LoVo (cell line): ENCODE measurements at places on chromosomes 4 and X.

GRCh38 chr4:107148904-107149303 is 112.8 kb upstream of the DKK2 start:
- no peak for DNase-seq

GRCh38 chr4:92101737-92102172 is 202.0 kb upstream of the GRID2 start:
- DNase-seq = no peak

- DNase-seq = no peak
These were observed 41.6 kb upstream of the EDA2R start for GRCh38 chrX:66680451-66680850.

DNA sequence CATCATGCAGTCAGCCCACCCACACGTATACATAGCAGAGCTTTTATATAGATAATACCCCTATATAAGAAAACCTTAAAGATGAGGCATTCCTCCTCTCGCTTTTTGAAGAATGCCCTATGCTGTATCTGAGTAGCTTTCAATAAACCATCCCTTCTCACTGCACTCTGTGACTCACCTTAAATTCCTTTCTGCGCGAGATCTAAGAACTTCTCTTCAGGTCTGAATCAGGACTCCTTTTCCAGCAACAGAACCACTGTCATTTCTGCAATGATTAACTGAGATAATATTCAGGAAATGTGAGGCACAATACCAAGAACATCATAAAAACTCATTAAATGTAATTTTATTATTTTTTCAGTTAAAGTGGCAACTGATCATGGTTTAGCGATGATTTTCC is 76.4 kb upstream of the DCLK2 start:
- DNase-seq = no peak

DNA sequence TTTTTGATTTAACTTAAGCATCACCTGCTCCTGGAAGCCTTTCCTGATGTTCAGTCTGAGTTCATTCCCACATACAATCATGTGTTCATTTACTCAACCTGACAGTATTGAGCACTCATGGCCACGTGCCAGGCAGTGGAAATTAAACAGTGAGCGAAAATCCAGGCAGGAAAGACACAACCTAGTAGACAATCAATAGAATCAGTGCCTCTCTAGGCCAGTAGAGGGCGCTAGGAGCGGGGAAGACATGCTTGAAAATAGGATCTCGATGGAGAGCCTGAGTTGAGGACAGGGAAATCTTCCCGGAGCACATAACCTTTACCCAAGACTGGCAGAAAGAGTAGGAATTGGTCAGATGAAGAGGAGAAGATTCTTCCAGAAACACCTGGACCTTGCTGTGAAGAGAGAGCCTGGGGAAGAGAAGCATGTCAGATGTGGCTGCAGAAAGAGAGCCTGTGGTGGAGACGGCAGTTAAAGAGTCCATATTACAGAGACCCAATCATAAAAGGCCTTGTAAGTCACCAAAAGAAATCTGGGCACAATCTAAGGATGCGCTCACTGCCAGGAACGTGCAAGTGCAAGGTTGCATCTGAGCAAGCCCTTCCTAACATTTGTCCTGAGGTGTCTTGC is 103.5 kb downstream of the LDB2 start:
- DNase-seq = peak; percentile 5

DNA sequence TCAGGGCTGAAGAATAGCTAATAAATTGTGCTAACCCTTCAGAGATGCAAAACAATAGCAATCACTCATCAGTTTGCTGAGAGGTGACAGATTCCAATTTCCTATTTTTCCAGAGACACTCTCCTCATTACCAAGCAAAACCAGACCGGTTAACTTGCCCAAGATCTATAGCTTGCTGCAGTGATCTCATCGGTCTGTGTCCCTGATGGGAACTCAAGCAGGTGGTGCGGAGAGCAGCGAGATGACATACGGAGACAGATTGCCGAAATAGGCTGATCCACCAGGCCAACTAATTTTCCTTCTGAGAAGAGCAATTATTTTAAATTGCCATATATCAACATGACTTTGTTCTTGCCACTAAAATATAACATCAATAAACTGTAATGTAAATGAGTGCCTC is 10.5 kb upstream of the DCHS2 start:
- no peak for DNase-seq

DNA sequence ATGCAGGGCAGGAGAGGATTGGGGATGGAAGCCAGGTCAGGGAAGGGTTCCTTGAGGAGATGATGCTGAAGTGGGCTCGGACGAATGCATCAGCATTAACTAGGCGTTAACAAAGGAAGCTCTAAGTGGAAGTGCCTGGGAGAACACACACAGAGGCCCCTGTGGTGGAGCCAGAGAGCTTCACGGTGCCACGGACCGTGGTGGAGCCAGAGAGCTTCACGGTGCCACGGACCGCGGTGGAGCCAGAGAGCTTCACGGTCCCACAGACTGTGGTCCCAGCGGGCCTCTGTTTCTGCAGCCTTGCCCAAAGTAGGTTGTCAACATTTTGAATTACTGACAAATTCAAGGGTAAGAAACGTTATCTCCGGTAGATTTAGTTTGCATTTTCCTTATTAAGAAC is 48.3 kb downstream of the TRIML2 start:
- no peak for DNase-seq

GRCh38 chrX:12965131-12965940 is 9.6 kb upstream of the TMSB4X start:
- no peak for DNase-seq

- no peak for DNase-seq
These were observed 647.8 kb upstream of the LCORL start for GRCh38 chr4:18669390-18669789.

DNA sequence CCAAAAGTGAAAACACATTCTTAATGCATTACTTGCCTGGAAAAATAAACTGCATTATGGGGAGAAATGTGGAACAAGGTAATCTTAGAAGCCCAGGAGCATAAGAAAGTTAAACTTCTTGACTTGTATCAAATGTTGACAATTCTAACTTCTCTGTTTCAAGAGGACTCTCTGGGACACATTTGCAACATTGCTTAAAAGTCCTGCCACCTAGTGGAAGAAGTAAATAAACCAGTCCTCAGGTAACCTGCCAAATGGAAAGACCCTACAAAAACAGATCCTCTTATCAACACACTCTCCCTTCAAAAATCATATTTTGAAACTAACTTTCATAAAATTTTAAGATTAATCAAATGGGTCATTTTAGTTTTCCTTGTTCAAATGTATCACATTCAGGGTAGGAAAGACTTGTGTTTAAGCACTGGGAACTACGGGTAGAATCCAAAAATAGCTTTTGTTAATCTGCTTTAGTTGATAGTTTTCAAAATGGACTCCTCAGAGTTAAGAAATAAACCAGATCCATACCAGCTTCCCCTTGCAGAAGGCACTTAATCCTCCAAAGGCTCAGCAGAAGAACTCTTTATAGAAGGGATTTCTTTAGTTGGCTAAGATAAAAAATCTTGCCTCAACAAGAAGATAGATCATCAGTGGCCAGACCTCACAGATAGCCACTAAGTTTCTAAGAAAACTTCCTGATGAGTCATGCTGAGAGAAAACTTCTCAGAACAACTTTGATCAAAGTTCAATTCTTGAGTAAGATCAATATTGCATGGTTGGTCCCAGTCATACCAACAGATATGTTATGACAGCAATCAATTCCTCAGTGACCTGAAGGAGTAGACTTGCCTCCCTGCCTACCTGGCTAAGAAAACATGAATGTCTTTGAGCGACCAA is 141.7 kb downstream of the HHIP start:
- DNase-seq = peak; percentile 18

- no peak for DNase-seq
These were observed 17.5 kb downstream of the FAM184B start for GRCh38 chr4:17763931-17764330.
